ENCODE measurements at places on chromosomes 7 and 10.

- no peak overlapping the region for H3K4me3 ChIP-seq
- H3K36me3 ChIP-seq, result no peaks in the 10 kb centered on the region
- H3K27ac ChIP-seq, result no peak overlapping the region
- no peak for DNase-seq
Observed at GRCh38 chr7:151869968-151870918, 6.7 kb downstream of the PRKAG2 start.

GRCh38 chr7:30312178-30312577, 27.8 kb downstream of the ZNRF2 start:
- no peak overlapping the region for H3K27ac ChIP-seq
- H3K27me3 ChIP-seq, result no peaks in the 10 kb centered on the region
- H3K4me1 ChIP-seq, result peaks cover 59% of the 10 kb centered on the region

- no peak overlapping the region for H3K27ac ChIP-seq
- DNase-seq, result no peak
- H3K27me3 ChIP-seq, result no peaks in the 10 kb centered on the region
- peaks cover 41% of the 10 kb centered on the region for H3K36me3 ChIP-seq
Observed at GRCh38 chr7:99004781-99005500, 126.6 kb downstream of the TRRAP start.

- H3K27me3 ChIP-seq, result no peaks in the 10 kb centered on the region
- H3K36me3 ChIP-seq, result no peaks in the 10 kb centered on the region
- H3K4me1 ChIP-seq, result no peaks in the 10 kb centered on the region
- no peak overlapping the region for H3K27ac ChIP-seq
Observed at GRCh38 chr7:39248692-39249090, 271.0 kb downstream of the POU6F2 start.

Measured in activated CD4-positive, alpha-beta memory T cell treated with anti-CD3 and anti-CD28 coated beads for 36 hours (primary cell).